ENCODE measurements at places on chromosomes 11 and 22.
A peak's percentile ranks its signal among the peaks of the same experiment; 100 is the strongest.

DNA sequence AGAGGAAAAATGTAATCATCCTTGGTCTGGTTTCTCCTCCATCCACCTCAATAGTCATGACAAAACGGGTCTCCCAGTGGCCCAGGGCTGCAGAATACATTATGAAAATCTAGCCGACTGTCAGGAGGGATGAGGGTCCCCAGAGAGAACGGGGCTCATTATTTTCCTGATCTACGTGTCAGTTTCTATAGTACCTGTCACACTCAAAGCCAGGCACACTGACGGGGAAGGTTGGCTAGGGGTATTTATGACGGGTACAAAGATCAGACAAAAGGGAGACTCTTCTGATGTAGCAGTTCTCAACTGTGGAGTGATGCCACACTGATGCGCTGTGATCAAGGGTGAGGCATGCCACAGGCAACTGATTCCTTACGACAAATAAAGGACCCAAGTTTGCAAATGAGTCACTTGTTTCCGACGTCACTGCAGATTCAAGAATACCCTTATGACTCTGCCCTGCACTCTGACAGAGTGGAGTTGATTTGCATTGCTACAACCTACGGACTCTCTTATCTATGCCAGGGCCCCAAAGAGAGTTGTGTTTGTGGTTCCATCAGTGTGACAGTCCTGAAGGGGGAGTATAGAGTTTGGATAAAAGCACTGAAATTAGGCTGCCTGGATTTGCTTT, 188.2 kb upstream of the TBCEL start:
- DNase-seq: no peak

DNA sequence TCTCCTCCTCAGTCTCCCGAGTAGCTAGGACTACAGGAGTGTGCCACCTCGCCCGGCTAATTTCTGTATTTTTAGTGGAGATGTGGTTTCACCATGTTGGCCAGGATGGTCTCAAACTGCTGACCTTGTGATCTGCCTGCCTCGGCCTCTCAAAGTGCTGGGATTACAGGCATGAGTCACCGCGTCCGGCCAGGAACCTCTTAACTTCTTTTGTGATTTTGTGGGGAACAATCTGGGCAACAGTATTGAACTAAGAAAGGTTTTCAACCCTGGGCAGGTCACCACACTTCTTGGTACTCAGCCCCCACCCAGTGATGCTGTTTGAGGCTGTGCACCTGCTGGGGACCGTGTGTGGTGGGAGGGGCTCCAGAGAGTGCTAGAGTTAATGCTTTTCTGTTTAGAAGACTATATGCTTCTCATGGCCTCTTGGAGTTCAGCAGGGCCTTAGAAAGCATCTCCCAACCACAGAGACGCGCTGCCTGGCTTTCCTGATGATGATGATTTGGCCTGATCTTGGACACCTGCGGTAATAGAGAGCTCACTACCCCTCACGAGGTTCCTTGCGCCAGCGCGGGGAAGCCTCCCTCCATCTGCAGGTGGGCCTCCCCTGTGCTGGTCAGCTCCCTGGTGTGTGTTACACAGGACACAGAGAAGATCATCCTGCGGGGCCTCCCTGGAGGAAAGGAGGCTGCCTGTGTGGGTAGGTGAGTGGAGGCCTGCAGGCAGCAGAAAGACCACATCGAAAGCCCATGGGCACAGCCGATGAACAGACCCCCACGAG, 1.2 kb downstream of the DENND6B start:
- DNase-seq: no peak

DNA sequence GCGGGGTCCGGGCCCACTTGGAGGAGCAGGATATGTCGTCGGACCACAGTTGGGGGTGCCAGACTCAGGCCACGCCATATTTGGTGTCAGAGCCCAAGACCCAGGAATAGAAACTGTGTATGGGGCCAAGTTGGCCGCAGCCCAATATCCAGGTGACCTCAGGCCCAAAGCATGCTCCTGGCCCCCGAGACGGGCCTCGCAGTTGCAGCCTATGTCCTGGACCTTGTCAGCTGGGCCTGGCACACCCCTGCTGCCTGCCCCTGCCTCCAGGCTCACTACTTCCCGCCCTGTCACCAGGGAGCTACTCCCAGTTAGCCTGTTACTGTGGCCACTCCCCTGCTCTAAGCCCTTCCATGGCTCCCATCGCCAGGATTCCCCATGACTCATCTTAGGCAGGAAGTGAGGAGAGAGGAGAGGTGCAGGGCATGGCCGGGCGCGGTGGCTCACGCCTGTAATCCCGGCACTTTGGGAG, 23.1 kb downstream of the A4GALT start:
- peak; percentile 75 for DNase-seq

DNA sequence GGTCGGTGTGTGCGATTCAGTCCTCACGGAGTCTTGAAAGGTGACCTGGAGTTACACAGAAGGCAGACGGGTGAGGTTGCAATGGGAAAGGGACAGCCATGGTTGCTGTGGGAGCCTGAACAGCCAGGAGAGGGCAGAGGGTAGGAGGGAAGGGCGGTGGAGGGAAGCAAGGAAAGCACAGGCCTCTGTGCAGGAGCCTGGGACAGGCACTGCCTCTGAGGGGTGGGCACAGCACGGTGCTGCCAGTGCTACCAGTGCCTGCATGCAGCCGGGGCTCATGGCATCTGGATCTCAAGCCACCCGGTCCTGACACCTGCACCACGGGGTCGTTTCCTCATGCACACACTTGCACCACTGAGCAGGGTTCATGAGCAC, 401.0 kb downstream of the TBC1D22A start:
- DNase-seq: no peak

- DNase-seq: peak; percentile 59
Measured at GRCh38 chr11:46247659-46248058, 29.8 kb upstream of the CREB3L1 start.

DNA sequence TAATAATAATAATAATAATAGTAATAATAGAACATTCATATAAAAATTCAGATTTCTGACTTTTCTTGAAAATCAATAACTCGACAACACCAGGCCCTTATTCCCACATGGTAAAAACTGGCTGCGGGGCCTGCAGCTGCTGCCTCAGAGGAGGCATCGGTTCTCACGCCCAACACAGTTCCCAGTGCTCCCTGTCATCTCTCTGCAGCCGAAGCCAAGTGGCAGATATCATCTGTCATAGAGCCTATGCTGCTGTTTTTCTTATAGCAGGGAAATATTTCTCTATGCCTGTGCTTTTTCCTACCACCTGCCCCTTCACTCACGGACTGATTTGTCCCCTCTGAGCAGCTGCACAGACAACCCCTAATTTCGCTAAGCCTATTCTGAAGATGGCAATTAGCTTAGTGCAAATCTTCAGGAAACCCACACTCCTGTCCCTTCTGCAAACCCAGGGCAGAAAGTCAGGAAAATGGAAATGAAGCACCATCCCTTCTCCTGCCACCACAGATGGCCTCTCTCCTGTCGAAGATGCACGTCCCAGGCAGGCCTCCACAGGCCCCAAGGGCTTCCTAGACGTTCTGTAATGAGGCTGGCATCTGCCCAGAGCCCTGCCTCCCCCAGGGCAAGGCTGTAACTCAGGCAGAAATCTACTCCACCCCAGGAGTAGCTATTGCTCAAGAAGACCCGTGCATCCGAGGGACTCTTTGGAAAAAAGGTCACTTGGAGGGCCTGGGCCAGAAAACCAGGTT, 66.7 kb downstream of the SYN3 start:
- DNase-seq: peak; percentile 8

GRCh38 chr11:26931248-26931631, 62.7 kb upstream of the FIBIN start:
- peak; percentile 69 for DNase-seq

DNA sequence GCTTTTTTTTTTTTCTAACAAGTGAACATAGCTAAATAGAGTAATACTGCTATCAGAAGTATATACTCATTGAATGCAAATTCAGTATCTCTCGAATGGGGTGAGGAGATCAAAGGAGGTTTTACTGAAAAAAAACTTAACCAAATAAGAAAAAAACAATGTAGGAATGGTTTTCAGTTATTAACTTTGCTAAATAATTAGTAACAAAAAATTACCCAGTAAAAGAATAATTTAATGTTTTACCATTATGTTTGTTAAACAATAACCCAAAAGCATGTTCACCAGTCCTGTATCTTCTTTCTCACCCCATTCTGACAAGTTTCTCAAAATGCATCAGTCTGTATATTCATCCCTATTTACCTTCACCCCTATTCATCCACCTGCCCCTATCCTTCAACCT, 22.6 kb upstream of the CTSC start:
- no peak for DNase-seq

DNA sequence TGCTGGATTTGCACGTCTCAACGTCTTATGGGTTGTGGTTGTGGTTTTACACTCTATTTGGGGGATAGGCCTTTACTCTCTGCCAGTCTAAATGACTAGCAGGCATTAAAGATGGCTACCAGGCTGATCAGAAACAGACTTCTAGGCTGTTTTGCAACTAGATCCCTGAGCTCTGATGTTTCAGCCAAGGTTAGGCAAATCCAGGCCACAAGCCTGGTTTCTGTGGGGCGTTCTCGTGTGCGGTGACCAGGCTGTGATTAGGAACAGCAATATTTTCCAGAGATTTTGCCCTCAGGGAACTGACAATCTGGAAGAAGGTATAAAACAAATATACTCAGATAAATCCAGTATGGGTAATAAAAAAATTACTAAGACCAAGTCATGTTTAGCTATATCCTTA, 502.4 kb downstream of the INSC start:
- no peak for DNase-seq

- no peak for DNase-seq
Measured at GRCh38 chr11:1963864-1964263, 16.7 kb downstream of the MRPL23 start.

DNA sequence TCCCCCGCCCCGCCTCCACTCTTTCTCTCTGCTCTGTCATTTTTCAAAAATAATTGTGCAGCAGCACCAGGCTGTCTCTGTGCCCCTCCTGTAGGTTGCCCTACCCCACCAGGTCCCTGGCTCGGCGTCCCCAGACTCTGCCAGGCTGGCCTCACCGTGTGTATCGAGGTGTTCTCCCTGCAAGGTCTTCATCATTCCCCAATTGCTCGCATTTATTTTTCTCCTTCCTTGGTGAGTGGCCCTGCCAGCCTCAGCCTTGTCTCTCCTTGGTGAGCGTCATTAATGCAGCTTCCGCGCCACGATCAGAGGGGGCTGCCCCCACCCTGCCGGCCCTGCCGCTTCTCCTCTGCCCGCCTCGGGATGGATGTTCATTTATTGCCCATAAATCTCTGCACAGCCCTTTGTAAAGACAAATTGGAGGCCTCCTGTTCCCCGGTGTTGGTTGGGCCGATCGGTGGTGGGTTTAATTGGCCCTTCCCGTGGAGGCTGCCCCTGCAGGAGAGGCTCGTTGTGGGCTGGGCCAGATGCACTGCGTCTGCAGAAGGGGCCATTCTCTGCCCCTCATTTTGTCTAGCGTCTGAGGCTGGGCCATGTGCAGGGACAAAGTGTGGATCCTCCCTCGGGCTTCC, 33.2 kb downstream of the RTN4R start:
- no peak for DNase-seq

DNA sequence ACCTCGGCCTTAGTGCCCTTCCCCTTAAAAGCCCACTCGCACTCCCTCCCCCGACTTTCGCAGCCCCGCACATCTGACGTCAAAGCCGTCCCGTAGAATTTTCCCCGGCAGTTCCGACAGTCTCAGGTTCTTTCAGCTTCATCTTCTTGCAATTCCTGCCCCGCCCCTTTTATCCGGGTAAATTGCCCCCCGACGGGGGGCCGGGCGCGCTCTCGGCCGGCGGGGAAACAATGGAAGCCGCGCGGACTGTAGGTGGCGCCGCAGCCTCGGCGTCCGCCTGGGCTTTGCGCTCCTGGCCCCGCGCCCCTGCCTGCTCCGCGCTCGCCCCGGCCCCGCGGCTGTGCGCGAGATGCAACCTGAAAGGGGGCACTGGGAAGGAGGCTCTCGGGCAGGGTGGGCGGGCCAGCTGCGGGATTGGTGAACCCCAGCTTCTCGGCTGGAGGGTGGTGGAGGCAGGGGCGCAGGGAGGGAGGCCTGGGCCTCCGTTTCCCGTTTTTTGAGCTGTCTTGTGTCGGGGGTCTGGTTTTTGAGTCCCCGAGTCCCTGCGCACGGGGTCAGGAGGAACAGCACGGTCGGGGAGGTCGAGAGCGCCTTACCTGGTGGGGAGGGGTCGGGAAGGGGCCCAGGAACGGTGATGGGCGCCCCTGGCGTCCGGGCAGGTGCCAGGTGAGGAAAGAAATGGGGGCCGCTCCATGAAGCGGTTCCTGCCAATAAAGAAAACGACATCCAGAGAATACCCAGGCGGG, 859 bp upstream of the FGF19 start:
- no peak for DNase-seq

- DNase-seq: no peak
Measured at GRCh38 chr22:30874431-30875370, 93.9 kb downstream of the MORC2 start.

- peak; percentile 95 for DNase-seq
Measured at GRCh38 chr11:95147364-95147905, 57.8 kb downstream of the ENDOD1 start.

Measured in fibroblast of upper back skin (primary cell).